ENCODE measurements at places on chromosomes 7 and 10.

DNA sequence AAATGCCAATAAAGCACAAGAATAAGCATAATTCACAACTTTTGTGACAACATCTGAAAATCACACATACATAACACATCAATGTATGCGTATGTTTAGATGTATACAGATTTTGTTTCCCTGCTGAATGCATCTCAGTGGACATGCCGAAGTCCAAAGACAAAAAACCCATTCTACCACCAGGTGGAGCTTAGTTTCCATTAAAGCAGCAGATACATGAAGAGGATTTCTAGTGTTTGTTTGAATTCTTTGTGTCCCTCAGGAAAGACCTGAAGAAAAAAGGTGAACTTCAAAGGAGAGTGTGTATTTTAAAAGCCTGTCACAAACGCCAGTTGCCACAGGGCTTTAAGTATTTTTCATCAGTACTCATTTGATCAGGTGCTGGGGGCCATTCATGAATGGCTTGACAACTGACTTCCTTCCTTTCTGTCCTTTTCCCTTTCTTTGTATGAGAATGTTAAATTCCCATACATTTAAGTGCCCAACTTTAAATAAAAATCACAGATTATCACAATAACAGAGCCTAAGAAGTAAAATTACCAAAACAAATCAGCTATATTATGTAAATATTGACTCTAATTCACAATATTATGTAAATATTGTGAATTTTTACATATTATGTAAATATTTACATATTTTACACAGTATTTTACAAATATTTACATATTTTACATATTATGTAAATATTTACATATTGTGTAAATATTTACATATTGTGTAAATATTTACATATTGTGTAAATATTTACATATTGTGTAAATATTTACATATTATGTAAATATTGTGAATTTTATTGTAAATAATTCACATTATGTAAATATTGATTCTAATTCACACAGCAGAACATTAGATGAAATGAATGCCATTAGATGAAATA lies 343.0 kb downstream of the CRPPA start:
- peak; percentile 57 for DNase-seq

DNA sequence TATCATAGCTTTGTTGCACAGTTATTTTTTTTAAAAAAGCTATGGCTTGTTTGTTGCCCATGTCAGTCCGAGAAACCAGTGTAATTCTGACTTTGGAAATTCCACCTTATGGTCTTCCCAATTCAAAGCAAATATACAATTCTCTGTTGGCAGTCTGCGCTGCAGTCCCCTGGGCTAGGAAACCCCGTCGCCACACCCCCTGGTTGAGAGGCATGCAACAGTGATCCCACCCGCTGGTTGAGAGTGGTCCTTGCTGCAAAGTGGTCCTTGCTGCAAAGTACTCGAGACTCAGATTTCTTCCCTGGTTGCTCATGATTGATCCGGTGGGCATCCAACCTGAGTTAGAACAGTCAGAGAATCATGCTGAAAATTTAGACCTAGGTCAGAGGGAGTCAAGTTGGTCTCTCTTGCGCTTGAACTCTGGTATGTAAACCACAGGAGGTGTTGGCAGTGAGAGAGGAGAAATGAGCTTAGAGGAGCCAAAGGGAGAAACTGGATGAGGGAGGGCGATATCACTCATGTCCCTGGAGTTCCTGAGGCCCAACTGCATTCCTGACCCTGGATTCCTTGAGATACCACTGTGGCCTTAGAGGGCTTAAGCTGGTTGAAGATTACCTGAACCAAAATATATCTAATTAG lies 45.0 kb upstream of the STK17A start:
- no peak for DNase-seq

DNA sequence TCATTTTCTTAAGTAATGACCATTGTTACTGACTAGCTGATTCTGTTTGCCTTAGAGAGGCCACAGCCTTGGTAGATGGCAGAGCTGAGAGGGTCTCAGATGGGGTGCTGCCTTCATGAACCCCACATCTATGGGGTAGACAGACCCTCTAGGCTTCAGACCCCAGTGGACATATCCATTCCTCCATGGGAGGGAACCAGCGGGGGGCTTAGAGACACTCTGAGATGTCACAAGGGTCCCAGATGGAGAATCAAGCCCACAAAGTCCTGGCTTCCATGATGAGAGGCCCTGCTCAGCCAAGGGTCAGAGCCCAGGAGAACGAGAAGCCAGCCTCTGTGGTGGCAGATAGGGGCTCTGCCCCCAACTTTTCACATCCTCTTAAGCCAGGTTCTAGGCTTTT lies 408.6 kb downstream of the TCERG1L start:
- no peak for DNase-seq

DNA sequence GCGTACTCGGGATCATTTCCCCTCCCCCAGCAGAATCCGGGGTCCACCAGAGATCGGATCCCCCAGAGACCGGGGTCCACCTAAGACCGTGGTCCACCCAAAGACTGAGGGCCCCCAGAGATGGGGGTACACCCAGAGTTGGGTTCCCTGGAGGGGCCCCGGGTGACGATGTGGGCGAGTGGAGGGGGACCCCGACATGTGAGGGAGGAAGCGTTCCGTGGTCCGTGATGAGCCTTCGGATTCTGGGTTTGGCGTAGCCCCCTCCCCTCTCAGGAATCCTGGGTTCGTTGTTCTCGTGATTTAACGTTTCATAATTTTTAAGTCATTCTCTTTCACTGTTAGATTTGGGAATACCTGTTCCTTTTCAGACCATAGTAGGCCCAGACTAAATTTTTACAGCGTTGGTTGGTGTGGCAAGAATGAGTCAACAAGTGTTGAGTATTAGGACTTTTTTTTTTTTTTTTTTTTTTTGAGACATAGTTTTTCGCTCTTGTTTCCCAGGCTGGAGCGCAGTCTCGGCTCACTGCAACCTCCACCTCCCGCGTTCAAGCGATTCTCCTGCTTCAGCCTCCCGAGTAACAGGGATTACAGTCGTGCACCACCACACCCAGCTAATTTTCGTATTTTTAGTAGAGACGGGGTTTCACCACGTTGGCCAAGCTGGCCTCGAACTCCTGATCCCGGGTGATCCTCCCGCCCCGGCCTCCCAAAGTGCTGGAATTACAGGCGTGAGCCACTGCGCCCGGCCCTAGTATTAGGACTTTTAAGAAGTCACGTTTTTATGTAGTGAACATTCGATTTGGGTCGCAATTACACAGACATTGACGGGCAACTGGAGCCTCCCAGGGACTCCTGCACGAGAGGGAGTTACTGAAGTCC lies 672 bp downstream of the GTPBP4 start:
- DNase-seq: peak; percentile 33

DNA sequence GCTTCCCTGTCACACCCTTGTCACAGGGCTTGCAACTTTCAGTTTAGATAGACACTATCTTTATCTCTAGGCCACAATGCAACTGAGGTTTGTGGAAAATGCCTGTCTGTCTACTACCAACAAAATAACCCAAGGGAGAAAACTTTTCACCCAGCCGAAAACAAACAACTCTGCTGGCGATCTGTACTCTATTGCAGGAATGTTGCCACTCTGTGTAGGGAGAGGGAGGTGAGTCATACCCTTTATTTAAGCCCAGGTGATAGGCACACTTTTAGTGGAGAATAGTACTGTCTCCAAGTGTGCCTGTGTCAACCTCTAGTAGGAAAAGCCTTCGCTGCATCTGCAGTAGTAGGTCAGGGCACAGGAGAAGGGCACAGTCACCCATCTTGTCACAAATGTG lies 108.3 kb downstream of the SLC25A40 start:
- DNase-seq: no peak

- DNase-seq: no peak
Measured at GRCh38 chr10:6230315-6230714, 27.6 kb downstream of the PFKFB3 start.

GRCh38 chr7:87330942-87331341 lies 14.5 kb upstream of the CROT start:
- no peak for DNase-seq

- DNase-seq: no peak
Measured at GRCh38 chr7:135939261-135939812, 37.8 kb downstream of the MTPN start.

DNA sequence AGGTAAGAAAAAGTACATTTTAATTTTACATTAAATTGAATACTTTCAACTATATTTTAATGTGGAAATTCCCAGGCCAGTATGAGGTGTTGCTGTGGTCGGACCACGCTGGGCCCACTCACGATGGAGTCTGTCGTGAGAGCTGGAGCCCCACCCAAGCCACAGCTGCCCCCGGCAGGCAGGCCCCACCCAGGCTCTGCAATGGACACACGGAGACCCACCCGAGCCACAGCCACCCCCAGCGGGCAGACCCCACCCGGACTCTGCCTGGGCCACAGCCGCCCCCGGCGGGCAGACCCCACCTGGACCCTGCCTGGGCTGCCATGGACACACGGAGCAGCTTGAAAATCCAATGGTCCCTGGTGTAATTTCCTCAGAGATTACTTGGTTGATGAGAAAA lies 141.3 kb downstream of the PTPRN2 start:
- DNase-seq: no peak

- DNase-seq: no peak
Measured at GRCh38 chr7:29314148-29314547, 119.6 kb downstream of the CHN2 start.

- DNase-seq: no peak
Measured at GRCh38 chr7:73394422-73394821, 39.2 kb upstream of the FZD9 start.

- DNase-seq: no peak
Measured at GRCh38 chr10:78757344-78757925, 311.3 kb upstream of the ZMIZ1 start.

DNA sequence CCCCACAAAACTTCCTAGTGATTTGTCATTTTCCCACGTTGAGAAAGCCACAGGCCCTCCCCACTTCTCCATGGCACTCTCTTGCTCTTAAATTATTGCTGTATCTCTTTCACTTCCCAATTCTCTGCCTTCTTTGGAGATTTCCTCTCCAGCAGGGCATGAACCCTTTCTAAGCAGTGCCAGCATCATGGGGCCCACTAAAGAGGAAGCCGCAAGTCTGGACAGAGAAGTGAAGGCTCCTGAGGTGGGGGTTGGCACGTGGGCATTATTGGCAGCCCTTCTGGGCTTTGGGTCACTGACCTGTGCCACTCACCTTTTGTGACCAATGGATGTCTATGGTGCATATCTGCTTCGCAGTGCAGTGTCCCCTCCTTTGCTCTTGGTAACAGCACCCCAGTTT lies 97.7 kb upstream of the TCF7L2 start:
- no peak for DNase-seq

GRCh38 chr10:71472466-71472865 lies 75.7 kb downstream of the CDH23 start:
- no peak for DNase-seq

- no peak for DNase-seq
Measured at GRCh38 chr10:3196958-3197347, 24.4 kb upstream of the PITRM1 start.

GRCh38 chr10:60848126-60848525 lies 69.8 kb downstream of the CDK1 start:
- DNase-seq: peak; percentile 73

- DNase-seq: peak; percentile 83
Measured at GRCh38 chr10:29471544-29471859, 163.3 kb downstream of the SVIL start.

DNA sequence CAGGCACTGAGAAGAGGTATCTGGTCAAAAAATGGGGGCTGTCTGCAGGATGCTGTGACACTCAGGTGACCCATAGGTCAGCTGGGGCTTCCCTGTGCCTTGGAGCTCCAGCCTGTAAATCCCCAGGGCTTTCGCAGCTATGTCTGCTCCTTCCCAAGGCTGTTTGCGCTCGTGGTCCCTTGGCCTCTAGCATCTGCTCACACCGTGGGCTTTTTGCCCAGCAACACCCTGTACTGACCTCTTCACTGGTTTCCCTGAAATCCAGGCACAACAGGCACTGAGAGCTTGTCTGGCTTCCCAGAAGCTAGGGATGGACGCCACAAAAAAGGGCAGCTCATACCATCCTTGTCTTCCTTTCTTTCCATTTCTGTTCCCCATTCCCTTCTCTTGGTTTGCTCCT lies 280.3 kb upstream of the HABP2 start:
- DNase-seq: no peak

DNA sequence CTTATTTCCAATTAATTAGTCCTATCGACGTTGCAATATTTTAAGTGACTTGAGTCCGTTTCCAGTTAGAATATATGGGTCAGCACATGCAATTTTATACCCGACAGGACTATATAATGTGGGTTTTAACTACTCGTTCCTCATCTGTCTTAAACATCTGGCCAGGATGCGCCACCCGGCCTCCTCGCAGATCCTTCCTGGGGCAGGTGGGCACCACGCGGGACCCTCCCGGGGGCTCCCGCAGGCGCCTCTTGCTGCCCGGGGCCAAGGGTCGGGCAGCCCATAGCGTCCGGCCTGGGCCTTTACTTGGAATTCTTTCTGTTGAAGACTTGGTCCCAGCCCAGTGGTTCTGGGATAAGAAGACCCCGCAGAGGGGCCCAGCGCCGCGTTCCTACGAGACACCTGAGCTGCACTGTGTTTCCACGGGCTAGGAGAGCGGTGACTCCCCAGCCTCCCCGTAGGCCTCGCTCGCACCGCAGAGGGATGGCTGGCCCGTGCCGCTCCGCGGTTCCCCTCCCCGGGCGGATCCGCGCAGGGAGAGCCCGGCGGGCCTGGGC lies 10.1 kb upstream of the MNX1 start:
- no peak for DNase-seq

- DNase-seq: no peak
Measured at GRCh38 chr10:122295451-122295809, 24.3 kb downstream of the BTBD16 start.

DNA sequence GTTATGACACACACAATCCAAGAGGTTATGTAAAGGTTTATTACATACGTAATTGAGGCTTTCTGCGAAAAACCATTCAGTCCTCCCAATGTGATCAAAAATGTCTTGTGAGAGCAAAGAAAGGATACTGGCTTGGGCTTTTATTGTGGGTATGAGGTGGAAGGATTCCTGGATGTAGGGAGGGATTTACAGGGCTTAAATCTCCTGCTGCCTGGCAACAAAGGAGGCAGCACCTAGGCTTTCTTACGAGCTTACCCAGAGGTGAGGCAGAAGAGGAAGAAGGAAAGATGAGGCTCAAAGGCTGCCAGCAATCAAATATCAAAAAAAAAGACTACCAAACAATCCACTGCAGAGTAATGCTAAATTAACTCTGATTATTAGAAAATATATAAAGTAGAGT lies 1149.5 kb upstream of the POT1 start:
- DNase-seq: no peak

DNA sequence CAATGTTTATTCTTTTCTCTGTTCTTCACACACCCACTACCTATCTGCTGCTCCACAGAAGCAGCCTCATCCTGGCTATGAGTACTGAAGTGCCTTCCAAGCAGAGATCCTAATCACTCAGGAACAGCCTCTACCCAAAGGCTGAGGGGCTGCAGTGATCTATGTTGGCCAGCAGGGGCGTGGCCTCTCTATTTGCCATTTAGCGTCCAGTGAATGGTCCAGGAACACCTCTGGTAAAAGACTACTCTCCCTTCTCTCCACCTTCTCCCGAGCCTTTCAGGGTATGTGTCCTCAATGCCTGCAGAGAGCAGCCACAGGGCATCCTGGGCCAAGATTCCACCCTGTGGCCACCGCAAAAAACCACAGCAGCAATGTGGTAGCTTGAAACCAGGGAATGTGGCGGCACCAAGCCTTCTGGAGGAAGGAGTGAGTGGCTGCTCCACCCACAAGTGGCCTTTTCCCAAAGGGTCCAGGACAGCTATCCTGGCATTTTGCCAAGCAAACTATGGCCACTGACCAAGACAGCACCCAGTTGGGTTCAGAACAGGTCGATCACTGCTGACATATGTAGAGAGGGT lies 70.9 kb downstream of the SYPL1 start:
- peak; percentile 48 for DNase-seq
